Peyer's patch (tissue), 4 donors: ENCODE measurements at places on chromosomes 3 and 15. TPM values are rescaled to one million over a fixed set of nuclear protein-coding genes. Genes with fewer than 3 reads are reported as not detected.
A peak's percentile ranks its signal among the peaks of the same experiment; 100 is the strongest.

DNA sequence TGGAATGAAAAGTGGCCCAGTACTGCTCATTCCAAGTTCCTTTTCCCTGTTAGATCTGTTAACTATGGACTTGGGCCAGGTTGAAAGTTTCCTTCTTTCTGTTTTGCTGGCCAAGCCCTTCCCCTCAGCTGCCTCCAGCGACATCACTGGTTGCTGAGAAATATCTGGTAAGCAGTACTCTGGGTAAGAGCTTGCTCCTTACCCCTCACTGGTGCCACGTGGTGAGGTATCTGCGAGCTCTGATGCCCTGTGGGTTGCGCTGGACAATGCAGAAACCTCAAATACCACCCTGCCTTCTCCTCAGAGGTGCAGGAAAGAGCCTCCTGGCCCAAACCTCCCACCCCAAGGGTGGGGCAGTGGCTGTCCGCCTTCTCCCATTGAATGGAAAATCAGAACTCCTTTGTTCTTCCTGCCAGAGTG is 42.9 kb upstream of the APH1B start:
- peak; percentile 51 for DNase-seq
- no peak overlapping the region for H3K4me3 ChIP-seq
- peak overlapping the region; percentile 51 for H3K27ac ChIP-seq
- H3K4me1 ChIP-seq: no peaks in the 10 kb centered on the region

GRCh38 chr15:96345560-96346399 is 15.3 kb downstream of the NR2F2 start:
- H3K27me3 ChIP-seq: no peaks in the 10 kb centered on the region
- peak overlapping the region; percentile 71 for H3K27ac ChIP-seq
- peak; percentile 71 for DNase-seq
- peak overlapping the region; percentile 47 for H3K4me3 ChIP-seq

DNA sequence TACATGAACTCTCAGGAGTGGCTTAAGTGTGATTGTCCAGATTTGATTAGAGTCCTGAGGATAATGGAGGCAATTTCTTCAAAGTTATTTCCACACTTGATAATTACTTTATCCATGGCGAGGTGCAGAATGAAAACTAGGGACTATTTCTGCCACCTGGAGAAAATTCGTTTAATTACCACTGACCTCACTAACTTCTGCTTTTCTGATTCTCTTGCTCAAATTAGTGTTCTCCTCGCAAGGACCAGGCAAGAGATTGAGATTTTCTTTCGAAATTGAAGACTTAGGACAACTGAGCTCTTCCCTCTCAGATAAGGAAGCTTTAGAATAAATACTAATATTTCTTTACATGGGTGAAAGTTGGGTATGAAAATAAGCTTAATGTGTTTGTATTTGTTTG is 135.2 kb downstream of the RYR3 start:
- DNase-seq: no peak
- H3K36me3 ChIP-seq: no peaks in the 10 kb centered on the region
- no peak overlapping the region for H3K4me3 ChIP-seq
- H3K27me3 ChIP-seq: no peaks in the 10 kb centered on the region
- H3K27ac ChIP-seq: no peak overlapping the region

DNA sequence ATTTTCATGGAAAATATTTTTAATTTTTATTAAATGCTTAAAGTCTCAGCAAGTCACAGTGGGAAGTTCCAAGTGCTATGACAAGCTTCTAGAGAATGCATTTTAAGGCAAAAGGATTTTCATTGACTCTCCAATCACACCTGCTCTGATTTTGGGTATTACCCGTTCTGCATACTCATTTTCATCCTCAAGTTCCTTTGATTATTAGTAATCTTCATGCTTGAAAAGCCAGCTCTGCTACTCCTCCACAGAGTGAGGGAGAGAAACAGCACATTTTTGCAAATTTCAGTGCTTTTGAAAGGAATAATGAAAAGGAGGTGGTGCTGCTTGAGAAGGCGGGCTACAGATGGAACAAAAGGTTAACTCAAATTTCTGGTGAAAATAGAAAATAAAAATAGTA is 450.7 kb downstream of the NSUN3 start:
- no peak for DNase-seq
- H3K36me3 ChIP-seq: no peaks in the 10 kb centered on the region
- H3K4me1 ChIP-seq: no peaks in the 10 kb centered on the region
- H3K27me3 ChIP-seq: no peaks in the 10 kb centered on the region

The OR5K1 gene
- total RNA-seq: not detected

The ARRDC4 gene
- 52.8 TPM for total RNA-seq

GRCh38 chr3:136305879-136306278 is 55.7 kb downstream of the PCCB start:
- H3K4me3 ChIP-seq: no peak overlapping the region
- no peaks in the 10 kb centered on the region for H3K4me1 ChIP-seq
- H3K27me3 ChIP-seq: no peaks in the 10 kb centered on the region
- H3K27ac ChIP-seq: no peak overlapping the region

The ZBTB47 gene
- total RNA-seq: 5.3 TPM

- no peak overlapping the region for H3K27ac ChIP-seq
- H3K4me1 ChIP-seq: no peaks in the 10 kb centered on the region
- H3K4me3 ChIP-seq: no peak overlapping the region
- H3K27me3 ChIP-seq: no peaks in the 10 kb centered on the region
- DNase-seq: no peak
Observed at GRCh38 chr3:72036899-72037298, 252.0 kb upstream of the PROK2 start.

- no peaks in the 10 kb centered on the region for H3K4me1 ChIP-seq
- H3K36me3 ChIP-seq: no peaks in the 10 kb centered on the region
- H3K27me3 ChIP-seq: no peaks in the 10 kb centered on the region
- H3K27ac ChIP-seq: no peak overlapping the region
Observed at GRCh38 chr3:99114565-99115291, 213.2 kb upstream of the DCBLD2 start.

DNA sequence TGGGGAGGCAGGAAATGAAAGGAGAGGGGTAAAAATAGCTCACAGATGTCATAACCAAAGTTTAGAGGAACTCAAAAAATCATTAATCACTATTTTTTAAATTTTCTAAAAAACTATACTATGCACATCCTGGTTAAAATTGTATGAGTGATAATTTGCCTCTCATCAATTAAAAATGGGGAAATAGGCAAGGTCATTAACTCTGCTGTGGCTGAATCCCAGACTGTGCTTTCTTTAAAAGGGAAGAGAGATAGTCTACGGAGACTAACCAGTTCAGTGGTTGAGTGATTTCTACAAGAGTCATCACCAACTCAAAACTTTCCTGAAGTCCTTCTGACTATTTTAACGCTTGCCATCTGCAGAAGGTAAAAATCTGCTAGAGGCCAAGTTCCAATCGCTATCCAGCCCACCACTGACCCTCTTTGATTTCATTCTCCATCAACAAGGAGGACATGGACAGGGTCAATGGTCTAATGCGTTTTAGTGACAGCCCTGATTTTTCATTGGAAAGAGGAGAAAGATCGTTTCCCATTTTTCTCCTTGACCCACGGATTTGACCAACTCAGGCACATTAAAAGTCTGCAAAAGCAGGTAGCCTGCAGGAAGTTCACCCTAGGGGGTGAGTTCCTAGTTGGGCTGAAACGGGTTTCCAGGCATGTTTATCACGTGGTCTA is 850 bp downstream of the SUCLG2 start:
- peak overlapping the region; percentile 99 for H3K27ac ChIP-seq
- H3K27me3 ChIP-seq: no peaks in the 10 kb centered on the region
- peak overlapping the region; percentile 83 for H3K4me3 ChIP-seq
- H3K36me3 ChIP-seq: no peaks in the 10 kb centered on the region

DNA sequence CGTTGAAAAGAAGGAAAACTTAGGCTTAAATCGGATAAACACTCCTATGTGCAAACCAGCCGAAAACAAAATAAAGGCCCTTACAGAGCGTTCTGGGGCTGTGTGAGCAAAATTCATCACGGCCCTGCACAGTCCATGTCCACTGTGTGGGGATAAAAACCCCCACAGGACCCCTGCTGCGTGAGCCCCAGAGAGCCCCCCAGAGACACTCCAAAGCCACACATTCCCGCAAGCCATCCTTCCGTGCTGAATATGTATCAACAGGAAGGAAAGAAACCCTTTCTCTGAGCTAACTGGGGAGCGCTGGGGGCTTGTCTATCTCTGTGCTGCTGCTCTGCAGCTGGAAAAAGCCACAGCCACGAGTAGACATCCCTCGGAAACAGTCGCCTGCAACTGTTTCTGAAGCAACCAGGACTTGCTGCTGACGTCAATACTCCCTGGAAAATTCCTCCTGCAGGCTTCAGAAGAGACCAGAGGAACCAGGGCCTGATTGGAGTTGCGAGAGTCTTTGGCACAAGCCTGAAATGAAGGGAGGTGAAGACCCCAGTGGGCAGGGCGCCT is 72.7 kb downstream of the NUP210 start:
- DNase-seq: no peak
- H3K27me3 ChIP-seq: no peaks in the 10 kb centered on the region
- peak overlapping the region; percentile 1 for H3K27ac ChIP-seq
- no peak overlapping the region for H3K4me3 ChIP-seq
- no peaks in the 10 kb centered on the region for H3K4me1 ChIP-seq
- no peaks in the 10 kb centered on the region for H3K36me3 ChIP-seq

DNA sequence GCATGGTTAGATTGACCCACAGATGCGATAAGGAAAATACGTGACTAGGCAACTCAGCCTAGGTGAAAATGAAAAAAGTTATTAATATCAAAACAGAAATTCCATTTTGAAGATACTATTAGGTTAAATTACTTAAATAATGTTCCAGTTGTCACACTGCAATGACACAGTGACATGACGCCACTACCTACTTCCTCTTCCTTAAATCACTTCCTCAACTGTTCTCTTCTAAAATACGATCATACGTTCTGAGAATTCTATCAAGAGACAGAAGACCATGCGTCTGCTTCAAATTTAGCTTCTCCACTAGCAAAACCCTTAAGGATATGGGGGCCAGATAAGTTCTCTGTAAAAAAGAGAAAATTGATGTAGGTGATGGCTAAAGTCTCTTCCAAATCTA is 18.2 kb downstream of the CMTM6 start:
- H3K4me1 ChIP-seq: no peaks in the 10 kb centered on the region
- no peaks in the 10 kb centered on the region for H3K27me3 ChIP-seq
- peaks cover 16% of the 10 kb centered on the region for H3K36me3 ChIP-seq

DNA sequence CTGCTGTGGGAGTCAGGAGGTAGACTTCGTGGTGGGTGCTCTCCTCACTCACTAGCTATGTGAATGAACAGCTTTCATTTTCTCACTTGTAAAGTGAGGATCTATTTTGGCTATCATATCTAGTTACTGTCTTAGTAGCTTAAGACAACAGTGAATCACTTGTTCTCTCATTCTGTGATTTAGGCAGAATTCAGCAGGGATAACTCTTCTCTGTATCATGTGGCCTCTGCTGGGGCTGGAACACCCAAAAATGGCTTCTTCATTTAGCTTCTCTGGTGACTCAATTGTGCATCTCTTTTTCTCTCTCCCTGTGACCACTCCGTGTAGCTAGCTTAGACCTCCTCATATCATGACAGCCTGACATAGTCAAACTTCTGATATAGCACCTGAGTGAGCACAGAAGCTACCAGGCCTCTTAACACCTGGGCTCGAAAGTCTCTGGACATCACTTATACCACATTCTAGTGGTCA is 68.4 kb downstream of the BFSP2 start:
- peaks cover 20% of the 10 kb centered on the region for H3K4me1 ChIP-seq
- H3K36me3 ChIP-seq: no peaks in the 10 kb centered on the region
- H3K27me3 ChIP-seq: no peaks in the 10 kb centered on the region
- DNase-seq: no peak
- no peak overlapping the region for H3K27ac ChIP-seq

The RBMS3 gene
- total RNA-seq: 18.2 TPM

- no peaks in the 10 kb centered on the region for H3K4me1 ChIP-seq
- H3K27me3 ChIP-seq: no peaks in the 10 kb centered on the region
- DNase-seq: no peak
- no peak overlapping the region for H3K4me3 ChIP-seq
Observed at GRCh38 chr15:68676011-68676605, 97.3 kb downstream of the CORO2B start.

DNA sequence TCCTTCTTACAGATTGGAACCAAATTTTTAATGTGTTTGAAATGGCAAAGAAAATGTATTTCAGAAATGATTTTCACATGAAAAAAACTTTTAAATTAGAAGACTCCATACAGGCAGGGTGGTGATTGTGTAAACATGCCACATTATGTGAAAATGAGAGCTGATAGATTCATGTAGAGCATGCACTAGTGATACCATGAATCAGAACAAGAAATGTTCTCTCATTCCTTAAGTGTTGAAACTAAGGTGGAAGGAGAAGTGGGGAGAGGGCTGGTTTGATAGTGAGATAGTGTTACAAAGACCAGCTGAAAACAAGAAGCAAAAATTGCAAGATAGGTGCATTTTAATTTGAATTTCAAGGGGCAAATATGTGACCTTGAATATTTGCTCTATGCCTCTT is 100.3 kb downstream of the CCNL1 start:
- H3K36me3 ChIP-seq: no peaks in the 10 kb centered on the region
- DNase-seq: no peak
- no peak overlapping the region for H3K27ac ChIP-seq
- H3K4me1 ChIP-seq: no peaks in the 10 kb centered on the region

The CDHR4 gene
- not detected for total RNA-seq

The CCR3 gene
- total RNA-seq: not detected

The UPK1B gene
- total RNA-seq: not detected

GRCh38 chr3:25287291-25287884 is 140.7 kb upstream of the RARB start:
- no peak for DNase-seq
- no peaks in the 10 kb centered on the region for H3K36me3 ChIP-seq
- H3K4me3 ChIP-seq: no peak overlapping the region
- no peak overlapping the region for H3K27ac ChIP-seq
- no peaks in the 10 kb centered on the region for H3K27me3 ChIP-seq

DNA sequence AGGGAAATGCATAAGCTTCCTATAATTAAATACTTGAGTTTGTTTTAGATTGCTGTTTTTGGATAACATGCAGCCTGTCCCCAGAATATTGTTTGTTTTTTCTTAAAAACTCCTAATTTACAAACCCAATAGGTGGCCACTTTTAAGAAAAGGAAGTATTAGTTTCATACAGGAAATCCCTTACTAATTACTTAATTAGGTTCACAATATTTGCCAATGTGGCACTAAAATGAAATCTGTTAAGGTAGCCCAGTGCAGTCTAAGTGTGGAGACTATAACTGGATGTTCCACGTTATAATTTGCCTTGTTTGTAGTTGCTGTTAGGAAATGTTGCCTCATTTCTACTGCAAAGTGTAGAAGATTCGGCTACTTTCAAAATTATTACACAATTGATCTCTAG is 195.8 kb downstream of the BBX start:
- DNase-seq: no peak
- peaks cover 5% of the 10 kb centered on the region for H3K36me3 ChIP-seq
- H3K27me3 ChIP-seq: no peaks in the 10 kb centered on the region
- no peaks in the 10 kb centered on the region for H3K4me1 ChIP-seq
- H3K27ac ChIP-seq: no peak overlapping the region

GRCh38 chr3:17938313-17938712 is 195.9 kb upstream of the TBC1D5 start:
- H3K36me3 ChIP-seq: no peaks in the 10 kb centered on the region
- no peak overlapping the region for H3K27ac ChIP-seq
- H3K4me1 ChIP-seq: no peaks in the 10 kb centered on the region
- H3K4me3 ChIP-seq: no peak overlapping the region
- H3K27me3 ChIP-seq: no peaks in the 10 kb centered on the region

GRCh38 chr15:98416222-98416855 is 232.0 kb upstream of the IGF1R start:
- H3K4me1 ChIP-seq: peaks cover 4% of the 10 kb centered on the region
- H3K4me3 ChIP-seq: no peak overlapping the region
